ENCODE measurements at places on chromosomes 2 and 18.

- DNase-seq: no peak
Measured at GRCh38 chr2:231245249-231246094, 47.0 kb downstream of the ARMC9 start.

GRCh38 chr18:3261373-3262233 is at the start of gene MYL12B:
Gene MYL12B, plus strand, starts transcription at chr18:3262133. Its CDS starts 10,766 bp downstream, at chr18:3272899.
- DNase-seq: peak; percentile 56

GRCh38 chr2:96344011-96344410 is 8.4 kb downstream of the NCAPH start:
- no peak for DNase-seq

- DNase-seq: no peak
Measured at GRCh38 chr18:80239830-80240229, 7.5 kb downstream of the PARD6G start.

DNA sequence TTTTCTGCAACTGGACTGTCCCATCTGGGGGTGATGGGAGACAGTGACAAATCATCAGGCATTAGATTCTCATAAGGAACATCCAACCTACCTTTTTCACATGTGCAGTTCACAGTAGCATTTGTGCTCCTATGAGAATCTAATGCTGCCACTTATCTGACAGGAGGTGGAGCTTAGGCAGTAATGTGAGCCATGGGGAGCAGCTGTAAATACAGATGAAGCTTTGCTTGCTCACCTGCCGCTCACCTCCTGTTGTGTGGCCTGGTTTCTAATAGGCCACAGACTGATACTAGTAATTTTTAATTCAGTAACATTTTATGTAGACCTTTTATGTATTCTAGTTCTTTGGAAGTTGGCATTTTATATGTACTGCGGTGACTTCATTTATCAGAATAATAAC is 180.1 kb upstream of the SPOPL start:
- no peak for DNase-seq

GRCh38 chr2:190811811-190812210 is 68.8 kb upstream of the GLS start:
- no peak for DNase-seq
